Activated naive CD4-positive, alpha-beta T cell (primary cell): ENCODE measurements at places on chromosomes 11 and 22.

DNA sequence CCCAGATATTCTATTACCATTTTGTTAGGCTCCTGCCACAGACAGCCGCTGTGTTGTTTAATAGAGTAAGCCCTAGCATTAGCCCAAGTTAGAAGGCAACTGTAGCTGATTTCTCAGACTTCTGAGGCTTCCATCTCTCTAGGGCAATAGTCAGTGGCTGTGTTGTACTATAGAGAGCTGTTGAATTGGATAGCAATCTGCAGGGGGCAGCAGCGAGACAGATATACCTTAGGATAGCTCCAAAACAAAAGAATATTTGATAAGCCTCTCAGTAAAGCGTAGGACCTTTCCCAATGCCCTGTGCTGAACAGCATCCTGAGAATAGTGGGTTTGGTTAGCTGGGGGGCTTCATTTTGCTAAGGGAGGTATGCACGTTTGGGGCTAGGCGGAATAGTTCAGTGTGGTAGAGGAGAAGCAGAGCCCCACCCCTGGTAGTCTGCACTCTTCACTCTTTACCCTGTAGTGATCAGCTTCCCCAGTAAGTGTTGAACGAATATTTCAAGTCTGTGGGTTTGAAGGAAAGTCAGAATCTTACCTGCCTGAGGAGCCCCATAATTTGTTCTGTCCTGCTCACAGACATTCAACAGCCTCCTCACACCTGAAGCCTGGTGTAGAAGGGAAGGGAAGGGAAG, 515.1 kb downstream of the INSC start:
- DNase-seq: no peak

GRCh38 chr11:66133216-66133775, 63.2 kb downstream of the PACS1 start:
- no peak for DNase-seq

- no peak for DNase-seq
Measured at GRCh38 chr22:45528046-45528445, 25.4 kb downstream of the FBLN1 start.

DNA sequence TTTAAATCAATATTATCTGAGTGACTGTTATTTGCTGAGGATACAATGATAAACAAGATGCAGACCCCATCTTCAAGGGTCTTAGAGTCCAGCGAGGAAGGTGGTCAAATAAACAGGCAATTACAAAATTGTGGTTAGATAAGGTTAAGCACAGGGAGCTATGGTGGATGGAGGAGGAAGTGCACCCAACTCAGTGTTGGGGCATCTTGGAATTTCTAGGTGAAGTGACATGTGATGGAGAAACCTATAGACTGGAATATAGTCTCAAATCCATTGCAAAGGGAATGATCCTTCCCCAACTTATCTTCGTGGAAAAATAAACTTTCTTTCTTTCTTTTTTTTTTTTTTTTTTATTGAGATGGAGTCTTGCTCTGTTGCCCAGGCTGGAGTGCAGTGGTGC, 3.4 kb upstream of the PTPRJ start:
- no peak for DNase-seq

DNA sequence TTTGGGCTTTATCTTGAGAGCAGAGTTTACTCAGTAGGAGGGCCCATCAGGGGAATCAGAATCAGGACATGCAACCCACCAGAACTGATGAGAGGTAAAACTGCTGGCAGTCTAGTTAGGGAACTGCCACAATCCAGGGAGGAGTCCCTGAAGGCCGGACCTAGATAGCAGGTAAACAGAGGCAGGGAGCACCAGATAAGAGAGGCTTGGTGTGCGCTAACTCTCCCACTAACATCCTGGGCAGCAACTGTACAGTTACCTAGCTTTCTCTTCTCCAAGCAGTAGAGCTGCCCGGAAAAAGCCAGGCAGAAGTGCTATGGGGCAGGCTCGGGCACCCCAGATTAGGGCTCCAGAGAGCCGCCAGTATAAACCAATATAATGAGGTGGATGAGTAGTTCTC, 865 bp upstream of the AMOTL1 start:
- DNase-seq: no peak

GRCh38 chr22:33014621-33015020, 43.6 kb downstream of the SYN3 start:
- DNase-seq: no peak

- DNase-seq: no peak
Measured at GRCh38 chr22:35638410-35638809, 9.8 kb upstream of the APOL6 start.

DNA sequence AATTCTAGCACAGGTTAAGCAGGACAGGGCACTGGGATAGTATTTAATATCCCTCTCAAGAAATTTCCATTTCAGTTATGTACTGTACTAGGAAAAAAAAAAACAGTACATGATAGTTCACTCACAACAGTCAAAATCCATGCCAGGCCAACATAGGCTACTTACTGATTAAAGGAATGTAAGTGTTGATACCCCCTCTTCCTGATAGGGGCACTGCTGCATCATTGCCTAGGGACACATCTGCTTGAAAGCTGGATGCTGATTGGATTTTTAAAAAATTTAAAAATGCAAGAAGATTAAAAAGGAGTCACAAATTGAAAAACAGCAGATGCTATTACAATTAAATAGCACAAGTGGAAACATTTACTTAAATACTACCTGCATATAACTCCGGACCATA, 43.4 kb downstream of the APOL5 start:
- no peak for DNase-seq

DNA sequence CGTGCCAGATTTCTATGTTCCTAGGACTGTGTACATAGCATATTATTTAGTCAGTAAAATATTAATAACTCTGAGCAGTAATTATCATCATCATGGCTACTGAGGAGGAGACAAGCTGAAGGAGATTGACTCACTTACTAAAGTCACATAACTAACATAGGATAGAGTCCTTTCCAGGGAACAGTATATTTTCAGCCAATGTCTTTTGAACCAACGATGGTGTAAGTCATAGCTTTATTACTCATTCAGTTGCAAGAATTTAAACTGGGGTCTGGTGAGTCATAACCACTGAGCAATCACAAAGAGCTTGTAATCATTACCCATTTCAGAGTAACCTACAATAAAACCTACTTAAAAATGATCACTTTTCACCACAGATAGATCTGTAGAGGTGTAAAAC, 1564.8 kb upstream of the TENM4 start:
- no peak for DNase-seq

DNA sequence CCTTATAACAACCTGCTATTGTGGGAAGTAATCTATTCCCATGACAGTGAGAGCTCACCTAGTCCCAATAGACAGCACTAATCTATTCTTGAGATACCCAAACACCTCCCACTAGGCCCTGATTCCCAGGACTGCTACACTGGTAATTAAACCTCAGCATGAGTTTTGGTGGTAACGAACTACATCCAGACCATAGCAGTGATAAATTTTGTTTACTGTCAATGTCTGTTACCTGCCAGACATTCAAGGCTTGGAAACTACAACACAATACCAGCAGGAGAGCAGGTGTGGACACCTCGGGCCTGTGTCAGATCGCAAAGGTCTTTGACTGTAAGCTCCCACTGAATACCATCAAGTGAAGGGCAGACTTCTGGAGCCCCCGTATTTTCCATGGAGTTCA, 187.1 kb downstream of the ARHGAP42 start:
- DNase-seq: no peak

- DNase-seq: peak; percentile 22
Measured at GRCh38 chr11:62171261-62171723, 18.7 kb upstream of the SCGB1D1 start.

DNA sequence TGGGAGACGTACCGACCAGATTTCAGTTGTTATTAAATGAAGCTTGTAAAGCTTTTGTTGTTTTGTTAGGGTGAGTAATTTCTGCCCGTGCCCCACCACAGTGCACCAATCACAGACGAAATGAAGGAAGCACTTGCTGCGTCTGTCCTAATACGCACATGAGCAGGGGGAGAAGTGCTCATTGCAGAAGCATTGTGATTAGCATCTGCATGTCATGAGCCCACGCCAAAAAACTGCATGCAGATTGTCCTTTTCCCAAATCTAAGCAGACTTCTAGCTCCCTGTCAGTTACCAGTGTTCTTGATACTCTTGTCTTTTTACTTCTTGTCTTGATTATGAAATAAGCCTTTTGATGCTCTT, 15.5 kb downstream of the RBX1 start:
- no peak for DNase-seq

DNA sequence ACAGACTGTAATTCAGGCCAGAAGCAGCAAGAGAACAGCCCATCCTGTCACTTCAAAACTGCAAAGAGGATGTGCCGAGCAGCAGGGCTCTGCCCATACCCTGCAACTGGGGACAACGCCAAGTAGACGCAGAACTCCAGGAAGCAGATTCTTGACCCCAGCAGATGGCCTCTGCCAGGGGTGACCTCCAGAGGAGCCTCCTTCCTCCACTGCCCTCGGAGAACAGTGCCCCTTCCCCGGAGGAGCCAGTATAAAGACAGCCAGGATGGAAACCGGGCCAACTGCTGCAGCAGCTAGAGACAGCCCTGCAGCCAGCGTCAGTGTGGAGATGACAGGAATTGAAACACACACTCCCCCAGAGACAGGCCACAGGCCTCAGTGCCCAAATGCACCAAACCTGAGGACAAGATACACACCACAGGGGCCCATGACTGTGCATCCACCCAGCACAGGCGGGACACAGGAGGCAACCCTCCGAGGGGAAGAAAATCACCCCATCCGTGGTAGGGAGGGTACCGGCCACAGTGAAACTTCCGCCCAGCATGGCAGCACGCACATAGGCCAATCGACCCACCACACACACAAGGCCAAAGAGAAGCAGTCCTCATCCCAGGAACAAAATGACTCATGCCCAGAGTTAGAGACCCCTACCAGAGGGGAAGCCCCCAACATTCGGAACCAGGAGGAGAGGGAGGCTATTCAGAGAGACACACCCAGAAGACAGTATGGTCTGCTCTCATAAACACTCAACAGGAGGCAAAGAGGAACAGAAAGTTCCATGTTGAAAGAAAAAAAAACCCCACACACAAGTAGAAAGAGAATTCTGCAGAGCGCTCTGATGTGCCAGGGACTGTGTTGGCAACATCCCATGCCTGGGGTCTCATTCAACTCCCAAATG, 5.6 kb downstream of the AHNAK start:
- DNase-seq: no peak

- no peak for DNase-seq
Measured at GRCh38 chr11:61193596-61193995, 9.7 kb upstream of the PGA3 start.

DNA sequence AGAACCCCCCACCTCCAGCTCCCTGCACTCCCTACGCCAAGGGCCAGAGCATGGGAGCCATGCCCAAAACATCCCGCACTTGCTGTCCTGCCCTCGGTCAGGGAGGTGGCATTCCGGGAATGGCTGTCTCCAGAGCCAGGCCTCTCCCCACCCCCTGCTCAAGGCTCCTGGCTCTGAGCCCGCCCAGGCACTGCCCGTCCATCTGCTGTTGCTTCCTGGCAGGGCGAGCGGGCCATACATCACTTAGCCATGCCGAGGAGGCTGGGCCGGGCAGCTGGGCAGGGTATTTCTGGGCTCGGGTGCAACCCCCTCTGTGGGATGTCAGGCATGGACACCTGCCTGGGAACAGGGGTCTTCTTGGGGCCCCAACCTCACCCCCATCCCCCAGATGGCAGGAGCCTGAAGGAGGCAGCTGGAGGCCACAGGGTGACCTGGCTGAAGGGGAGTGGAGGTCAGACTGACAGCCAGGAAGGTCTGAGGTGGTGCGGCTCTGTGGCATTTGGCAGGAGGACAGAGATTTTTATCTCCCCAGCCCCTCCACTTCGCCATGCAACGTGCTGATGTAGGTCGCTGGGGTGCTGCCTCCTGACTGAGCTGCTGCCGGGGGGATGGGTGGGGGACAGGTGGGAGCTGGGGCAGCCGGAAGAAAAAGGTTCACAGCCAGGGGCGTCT, 8.7 kb upstream of the CABP7 start:
- no peak for DNase-seq

DNA sequence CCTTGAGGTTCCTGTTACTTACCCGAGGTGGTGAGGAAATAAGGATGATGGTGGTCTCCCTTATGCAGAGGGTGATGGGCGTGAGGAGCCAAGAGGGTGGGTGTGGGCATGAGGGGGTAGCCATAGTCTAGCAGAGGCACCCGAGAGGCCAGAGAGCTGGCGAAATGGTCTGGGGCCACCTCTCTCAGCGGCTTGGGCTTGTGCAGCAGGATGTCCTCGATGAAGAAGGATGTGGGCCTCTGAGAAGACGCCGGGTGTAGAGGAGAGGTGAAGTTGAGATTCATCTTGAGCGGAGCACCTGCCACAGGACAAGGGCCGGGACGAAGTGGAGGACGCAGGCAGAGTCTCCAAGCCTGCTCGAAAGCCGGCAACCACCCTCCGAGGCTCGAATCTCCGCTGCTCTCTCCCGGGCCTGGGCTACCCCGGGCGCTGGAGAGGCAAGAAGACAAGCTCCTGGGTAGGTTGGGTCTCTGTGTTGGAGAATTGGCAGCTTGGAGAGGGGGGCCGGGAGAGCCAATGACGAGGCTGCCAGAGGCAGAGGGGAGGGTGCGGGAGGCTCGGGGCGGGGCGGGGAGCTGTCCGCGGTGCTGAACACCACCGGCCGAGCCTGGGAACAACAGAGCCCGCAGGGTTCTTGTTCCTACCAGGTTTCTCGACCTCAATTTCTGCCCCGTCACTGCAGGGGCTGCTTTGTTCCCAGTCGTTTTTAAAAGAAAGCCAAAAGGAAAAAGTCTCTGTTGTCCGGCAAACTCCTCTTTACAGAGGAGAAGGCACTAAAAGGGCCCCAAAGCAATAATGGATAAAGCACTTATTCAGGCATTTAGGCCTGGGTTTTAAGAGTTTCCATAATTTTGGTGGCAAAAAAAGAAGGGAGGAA, at the start of gene BSX:
Gene BSX, minus strand, starts transcription at position 447 of the 877 bp plus-strand sequence. Its CDS starts 163 bp downstream, at position 284.
- no peak for DNase-seq

DNA sequence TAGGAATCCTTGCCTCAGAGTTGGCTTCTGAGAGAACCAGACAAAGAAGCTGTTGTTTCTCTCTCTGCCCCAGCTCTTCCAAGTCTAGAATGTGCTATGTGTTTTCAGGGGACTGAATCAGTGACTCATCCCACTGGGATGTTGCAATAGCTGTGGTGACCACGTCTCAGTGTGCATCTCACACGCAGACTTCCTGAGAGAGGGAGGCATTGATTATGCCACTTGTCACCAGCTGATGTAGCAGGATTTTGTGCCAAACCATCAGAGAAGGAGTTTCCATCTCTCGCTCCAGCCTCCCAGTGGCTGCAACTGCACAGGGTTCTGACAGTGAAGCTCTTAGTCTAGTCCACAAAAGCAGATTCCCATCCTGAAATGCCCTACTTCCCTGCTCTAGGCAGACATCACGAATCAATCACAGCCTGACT, 455.8 kb downstream of the MIAT start:
- DNase-seq: no peak

DNA sequence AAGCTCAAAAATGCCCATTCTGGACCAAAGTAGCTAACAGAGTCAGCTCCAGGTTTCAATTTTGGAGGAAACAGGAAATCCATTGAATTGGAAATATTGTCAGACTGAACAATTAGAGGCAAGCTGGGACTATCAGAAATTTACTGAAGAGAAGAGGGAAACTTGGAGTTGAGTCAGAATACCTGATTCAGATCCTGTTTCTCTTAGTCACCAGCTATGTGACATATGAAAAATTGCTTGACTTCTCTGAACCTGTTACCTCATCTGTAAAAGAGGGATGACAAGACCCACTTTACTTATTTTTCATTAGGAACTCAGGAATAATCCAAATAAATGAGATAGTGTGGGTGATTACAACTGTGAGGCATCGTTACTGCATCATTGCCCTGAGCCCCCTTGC, 148.9 kb upstream of the CADM1 start:
- no peak for DNase-seq
